Suppressor macrophage treated with lipopolysaccharide for 1 hour (primary cell): ENCODE measurements at places on chromosomes 5 and 9.
A peak's percentile ranks its signal among the peaks of the same experiment; 100 is the strongest.

- DNase-seq = no peak
These were observed 88.0 kb downstream of the LMX1B start for GRCh38 chr9:126701813-126702140.

DNA sequence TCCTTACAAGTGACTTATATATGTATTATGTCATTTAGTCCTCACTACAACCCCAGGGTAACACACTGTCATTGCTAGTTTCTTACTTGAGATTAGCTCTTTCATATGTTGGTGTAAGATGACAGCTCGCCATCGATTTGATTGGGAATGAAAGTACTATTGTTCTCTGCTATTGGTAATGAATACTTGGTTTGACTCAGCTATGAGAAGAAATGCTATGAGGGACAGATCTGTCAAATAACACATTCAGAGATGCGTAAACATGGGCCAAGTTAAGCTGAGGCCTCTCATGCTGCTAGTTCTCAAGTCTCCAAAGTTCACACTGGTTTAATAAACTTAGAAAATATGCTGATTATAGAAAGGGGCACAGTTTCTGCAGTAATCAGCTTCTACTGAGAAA lies 142.7 kb downstream of the SGCD start:
- no peak for DNase-seq

DNA sequence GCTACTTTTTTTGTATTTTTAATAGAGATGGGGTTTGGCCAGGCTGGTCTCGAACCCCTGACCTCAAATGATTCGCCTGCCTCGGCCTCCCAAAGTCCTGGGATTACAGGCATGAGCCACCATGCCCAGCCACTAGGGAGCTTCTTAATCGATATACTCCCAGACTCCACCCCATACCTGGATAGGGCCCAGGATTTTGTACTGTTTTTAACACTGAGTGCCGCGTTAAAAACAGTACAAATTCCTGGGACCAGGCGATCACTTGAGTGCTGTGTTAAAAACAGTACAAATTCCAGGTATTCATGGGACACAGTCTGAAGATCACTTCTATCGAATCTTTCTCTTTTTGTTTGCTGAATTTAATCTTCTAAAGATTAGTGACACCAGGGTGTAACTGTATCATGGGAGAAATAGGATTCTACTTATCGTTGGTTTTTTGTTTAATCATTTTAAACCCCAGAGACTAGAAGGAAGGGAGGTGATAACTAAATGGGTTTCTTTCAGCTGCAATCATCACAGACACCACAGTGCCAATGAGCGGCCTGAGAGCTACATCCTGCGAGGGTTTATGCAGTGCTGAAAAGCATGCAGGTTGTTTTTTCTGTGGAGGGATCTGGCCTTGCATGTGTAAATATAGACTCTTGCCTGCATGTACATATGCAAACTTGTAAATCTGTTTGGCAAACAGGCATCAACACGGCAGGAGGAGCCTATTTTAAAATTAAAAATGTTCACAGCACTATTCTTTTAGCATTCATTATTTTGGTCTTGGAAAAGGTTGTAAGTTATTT lies 303.8 kb upstream of the WWC1 start:
- DNase-seq = no peak

- peak; percentile 30 for DNase-seq
These were observed 273.4 kb downstream of the DENND1A start for GRCh38 chr9:123656565-123656964.

DNA sequence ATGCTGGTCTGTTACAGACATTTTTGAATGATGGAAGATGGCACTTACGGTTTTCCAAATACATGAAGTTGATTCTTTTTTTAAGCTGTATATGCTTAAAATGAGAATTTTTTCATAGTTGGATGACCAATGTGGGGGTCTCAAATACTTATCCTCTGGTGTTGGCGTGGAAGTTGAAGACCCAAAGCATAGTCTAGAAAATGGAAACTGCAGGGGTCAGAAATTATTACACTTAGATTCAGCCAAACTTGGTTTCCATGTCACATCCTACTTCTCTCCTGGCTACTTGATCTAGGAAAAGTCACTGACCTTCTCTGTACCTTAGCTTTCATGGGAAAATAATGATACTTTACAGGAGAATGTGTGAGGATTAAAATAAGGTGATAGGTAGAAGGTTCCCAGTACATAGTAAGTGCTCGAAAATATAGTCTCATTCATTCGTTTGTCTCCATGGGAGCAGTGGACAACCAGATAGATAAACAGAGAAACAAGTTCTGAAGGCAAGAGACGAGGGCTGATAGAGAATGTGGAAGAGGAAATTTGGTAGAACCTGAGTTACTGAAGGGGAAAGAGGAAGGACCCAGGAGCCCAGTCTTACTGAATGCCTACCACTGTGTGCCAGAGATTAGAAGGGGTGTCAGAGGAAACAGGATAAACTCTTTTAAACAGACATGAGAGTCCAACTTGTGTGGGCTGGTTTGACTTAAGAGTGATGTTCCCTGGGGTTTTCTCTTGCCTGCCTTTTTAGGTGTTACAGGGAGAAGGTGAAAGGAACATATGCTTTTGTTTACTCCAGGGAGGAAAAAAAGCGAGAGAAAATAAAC lies 560.3 kb upstream of the KLF4 start:
- DNase-seq = no peak

DNA sequence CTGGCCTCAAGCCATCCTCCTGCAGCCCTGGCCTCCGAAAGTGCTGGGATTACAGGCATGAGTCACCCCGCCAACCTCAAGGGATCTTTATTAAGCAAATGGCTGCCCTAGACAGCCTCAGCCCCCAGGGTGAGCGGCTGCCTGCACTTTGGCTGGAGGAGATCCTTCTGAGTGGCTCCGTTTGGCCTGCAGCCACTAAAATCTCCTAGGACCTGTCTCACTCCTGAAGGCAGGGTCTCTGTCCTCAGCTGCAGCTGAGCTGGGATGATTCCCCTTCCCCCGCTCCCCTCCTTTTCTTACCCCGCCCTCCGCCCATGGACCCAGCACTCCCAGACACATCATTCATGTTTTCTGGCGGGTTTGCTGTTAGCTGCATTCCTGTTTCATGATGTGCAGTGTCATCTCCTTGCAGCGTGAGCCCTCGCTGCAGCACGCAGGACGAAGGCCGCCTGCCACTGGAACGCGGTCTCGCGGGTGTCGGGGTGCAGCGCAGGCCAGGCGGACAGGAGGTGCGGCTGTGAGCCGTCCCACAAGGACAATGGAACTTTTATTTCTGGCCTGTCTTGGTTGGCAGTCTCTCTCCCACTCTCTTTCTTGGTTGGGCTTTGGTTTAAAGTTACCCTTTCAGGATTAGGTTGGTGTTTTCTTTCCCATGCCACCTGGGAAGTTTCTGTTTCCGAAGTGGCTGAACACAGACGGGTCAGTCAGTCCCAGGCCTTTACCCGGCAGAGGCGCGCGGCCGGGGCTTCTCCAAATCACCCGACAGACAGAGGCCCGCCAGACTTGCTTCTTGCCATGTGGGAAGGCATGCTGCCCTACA lies 137.1 kb downstream of the FOXD1 start:
- DNase-seq = no peak

- DNase-seq = no peak
These were observed 126.7 kb upstream of the CDH6 start for GRCh38 chr5:31066655-31067328.

- no peak for DNase-seq
These were observed 102.0 kb upstream of the PTPN3 start for GRCh38 chr9:109600142-109600541.

DNA sequence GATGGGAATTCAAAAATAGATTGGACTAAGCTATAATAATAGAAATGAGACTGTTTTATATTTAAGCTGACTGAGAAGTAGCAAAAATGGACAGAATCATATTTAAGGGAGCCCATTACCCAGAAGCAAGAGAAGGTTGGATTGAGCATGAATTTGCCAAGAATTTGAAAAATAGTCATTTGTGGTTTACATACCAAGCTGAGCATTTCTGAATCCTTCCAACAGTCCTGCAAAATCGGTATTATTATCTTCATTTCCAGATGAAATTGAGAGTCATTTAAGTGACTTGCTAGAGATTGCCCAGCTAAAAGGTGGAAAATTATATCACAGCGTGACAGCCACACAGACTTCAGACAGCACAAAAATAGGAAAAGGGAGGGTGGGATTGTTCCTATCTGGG lies 48.4 kb downstream of the TNFSF15 start:
- no peak for DNase-seq

GRCh38 chr5:110288766-110289511 lies 437.5 kb downstream of the TMEM232 start:
- no peak for DNase-seq

DNA sequence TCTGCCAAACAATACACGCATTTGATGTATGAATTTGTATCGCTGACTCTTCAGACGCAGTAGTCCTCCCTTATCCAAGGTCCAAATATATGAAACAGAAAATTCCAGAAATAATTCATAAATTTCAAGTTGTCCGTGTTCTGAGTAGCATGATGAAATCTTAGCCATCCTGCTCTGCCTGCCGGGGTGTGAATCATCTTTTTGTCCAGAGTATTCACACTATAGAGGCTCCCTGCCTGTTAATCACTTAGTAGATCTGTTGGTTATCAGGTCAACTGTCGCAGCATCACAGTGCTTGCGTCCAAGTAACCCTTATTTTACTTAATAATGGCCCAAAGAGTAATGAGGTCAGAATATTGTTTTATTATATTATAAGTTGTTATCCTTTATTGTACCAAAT lies 268.1 kb downstream of the DOCK8 start:
- DNase-seq = no peak

DNA sequence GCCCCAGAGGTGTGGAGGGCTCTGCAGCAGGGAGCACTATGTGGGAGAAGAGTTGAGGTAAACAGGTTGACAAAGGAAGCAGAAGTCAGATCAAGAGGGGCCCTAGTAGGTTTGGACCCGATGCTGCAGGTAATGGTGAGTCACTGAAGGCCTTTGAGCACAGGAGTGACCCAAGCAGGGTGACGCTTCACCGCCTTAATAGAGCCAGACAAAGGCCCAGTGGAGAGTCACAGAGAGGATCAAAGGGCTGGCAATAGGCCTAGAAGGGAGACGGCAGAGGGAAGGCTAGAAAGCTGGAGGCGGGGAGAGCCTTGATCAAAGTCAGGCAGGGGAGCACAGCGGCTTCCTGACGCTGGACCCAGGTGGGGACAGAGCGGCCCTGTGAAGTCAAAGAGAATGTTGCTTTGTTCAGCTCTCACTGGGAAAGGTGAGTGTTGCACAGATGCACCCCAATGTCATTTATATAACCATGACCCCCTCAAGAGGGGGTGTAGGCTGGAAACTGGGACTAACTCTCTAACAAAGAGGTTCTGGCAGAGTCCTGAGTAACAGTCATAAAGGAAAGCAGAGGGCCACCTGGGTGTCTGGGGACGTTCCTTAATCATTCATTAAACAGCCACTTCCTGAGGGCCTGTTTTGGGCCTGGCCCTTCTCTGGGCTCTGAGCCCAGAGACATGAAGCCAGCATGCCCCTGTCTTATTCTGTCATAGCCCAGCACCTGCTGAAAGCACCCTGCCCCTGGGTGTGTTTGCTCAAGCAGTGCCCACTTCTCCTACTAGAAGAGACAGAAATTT lies 9.8 kb upstream of the CPLX2 start:
- DNase-seq = no peak

GRCh38 chr5:22683050-22683449 lies 170.1 kb downstream of the CDH12 start:
- no peak for DNase-seq

DNA sequence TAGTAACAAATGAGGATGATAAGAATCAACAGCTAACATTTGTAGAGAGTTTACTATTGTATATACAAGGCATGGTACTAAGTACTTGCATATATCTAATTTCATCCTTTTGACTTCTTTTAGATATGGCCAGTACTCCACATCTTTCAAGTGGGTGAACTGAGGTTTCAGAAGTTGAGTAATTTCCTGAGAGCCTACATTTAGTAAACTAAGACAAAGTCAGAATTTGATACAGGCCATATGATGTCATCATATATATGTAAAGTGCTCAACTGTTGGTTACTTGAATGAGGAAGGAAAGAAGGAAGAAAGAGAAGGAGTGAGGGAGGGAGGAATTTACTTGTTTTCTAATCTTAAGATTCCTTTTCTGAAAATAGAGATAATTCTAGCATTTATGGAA lies 52.8 kb downstream of the GRIA1 start:
- no peak for DNase-seq

DNA sequence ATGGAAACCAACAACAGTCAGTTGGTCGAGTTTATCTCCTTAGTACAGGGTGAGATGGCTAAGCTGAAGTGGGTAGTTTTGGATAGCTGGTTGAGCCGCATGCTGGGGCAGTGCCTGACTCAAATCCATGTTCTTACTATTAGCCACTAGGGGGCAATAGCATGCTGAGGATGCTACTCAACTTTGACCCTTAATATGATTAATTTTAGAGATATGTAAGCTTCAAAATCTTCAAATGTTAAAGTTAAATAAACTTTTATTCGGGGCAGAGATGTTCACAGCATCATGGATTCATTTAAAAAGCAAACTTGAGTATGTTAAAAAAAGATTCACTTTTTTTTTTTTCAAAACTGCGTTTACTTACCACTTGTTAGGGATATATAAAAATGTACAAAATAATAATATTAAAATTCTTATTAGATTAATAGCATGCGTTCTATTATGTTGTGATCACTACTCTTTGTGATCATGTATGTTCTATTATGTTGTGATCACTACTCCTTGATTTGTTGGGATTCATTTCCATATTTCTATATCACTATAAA lies 57.0 kb downstream of the C9orf153 start:
- peak; percentile 66 for DNase-seq

DNA sequence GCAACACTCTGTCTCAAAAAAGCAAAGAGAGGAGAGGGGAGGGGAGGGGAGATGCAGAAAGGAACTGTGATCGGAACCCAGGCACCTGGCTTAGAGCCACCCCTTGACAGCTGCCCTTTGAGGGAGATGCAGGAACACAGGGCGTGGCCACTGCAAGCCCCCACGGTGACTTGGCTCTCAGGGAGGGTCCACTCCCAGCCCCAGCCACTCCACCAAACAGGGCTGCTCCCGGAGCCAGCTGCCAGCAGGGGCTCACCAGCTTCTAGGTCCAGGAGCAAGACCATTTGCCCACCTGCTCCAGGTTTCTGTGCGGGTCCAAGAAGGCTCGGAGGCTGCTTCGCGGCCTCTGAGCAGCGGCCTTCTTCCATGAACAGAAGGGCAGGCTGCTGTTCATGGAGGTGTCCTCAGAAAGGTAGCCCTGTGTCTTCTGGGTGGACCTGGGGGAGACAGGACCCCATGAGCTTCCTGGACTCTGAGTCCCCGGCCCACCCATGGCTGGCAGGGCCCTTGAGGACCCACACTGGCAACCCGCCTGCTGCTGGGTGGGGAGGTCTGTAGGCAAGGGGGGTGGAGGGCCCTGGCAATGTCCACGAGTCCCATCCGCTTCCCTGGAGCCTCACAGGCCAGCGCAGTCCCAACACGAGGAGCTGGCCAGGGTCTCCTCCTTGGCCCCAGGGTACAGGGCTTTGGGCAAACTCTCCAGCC lies 7.9 kb downstream of the C9orf50 start:
- no peak for DNase-seq

GRCh38 chr5:53616939-53617549 lies 56.6 kb downstream of the NDUFS4 start:
- DNase-seq = no peak

DNA sequence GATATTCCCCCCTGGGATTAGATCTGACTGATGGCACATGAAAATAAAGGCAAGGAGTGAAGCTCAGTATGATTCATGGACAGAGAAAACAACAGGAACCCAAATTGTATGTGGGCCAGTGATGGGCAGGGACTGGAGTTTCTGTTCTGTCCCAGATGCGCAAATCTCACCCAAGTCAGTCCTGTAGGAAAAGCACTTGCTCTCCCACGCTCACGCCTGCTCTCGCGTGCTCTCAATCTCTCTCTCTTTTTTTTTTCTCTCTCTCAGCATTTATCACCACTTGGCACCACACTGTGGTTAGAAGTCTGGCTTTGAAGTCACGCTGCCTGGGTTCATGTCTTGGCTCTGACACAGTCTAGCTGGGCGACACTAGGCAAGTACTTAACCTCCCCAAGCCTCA lies 106.5 kb upstream of the LRRTM2 start:
- no peak for DNase-seq
